SK-N-SH (cell line): ENCODE measurements at places on chromosomes 11 and 22. TPM values are rescaled to one million over a fixed set of nuclear protein-coding genes. Genes with fewer than 3 reads are reported as not detected.

DNA sequence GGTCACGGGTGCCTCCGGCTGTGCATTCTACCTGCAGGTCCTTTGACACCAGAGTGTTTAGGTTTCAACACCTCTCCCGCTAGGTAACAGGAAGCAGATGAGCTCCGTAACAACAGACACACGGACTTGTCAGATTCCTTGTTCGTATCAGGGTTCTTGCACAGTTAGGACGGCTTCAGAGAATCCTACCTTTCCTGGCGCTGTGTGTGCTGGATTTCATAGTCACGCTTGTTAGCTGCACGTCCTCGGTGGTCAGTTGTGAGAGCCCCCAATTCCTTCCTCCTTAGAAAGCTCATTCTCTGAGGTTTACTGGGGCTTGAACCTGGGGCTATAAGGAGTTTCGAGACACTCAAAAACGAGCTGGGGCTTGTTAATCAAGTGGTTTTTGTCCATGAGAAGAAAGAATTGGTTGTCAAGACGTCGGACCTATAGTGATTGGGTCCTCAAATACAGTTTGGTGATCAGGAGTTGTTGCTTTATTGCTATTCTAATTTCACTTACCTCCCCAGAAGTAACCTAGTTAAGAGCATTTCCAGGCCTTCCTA, 664 bp downstream of the DDB2 start:
- H3K4me1 ChIP-seq = peaks cover 27% of the 10 kb centered on the region; the same call in 1 of the 2 replicates
- H3K27me3 ChIP-seq = no peaks in the 10 kb centered on the region
- H3K4me3 ChIP-seq = peak overlapping the region; percentile 79
- DNase-seq = no peak

The KCNJ4 gene
- not detected in 2 replicates for polyA plus RNA-seq

GRCh38 chr11:66881451-66881835, 24.6 kb downstream of the LRFN4 start:
- peaks cover 57% of the 10 kb centered on the region; the same call in 1 of the 2 replicates for H3K4me1 ChIP-seq
- DNase-seq = no peak
- no peaks in the 10 kb centered on the region for H3K27me3 ChIP-seq

The DEUP1 gene
- not detected in 2 replicates for polyA plus RNA-seq

DNA sequence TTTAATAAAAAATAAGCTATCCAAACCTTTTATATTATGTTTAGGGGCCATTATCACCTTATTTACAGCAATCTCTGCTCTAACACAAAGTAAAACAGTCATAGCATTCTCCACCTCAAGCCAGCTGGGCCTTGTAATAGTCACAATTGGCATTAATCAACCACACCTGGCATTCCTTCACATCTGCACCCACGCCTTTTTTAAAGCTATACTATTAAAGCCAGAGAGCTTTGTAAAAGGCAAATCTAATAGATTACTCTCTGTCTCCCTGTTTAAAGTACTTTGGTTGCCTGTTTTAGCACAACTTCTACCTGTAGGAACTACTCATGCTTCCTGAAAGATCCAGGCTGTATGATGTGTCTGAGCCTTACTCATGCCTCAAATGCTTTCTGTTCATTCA, 113.1 kb downstream of the CSNK2A3 start:
- no peaks in the 10 kb centered on the region for H3K36me3 ChIP-seq
- no peak overlapping the region for H3K27ac ChIP-seq
- H3K27me3 ChIP-seq = no peaks in the 10 kb centered on the region
- no peak for DNase-seq
- no peak overlapping the region for H3K4me3 ChIP-seq
- no peaks in the 10 kb centered on the region for H3K4me1 ChIP-seq

DNA sequence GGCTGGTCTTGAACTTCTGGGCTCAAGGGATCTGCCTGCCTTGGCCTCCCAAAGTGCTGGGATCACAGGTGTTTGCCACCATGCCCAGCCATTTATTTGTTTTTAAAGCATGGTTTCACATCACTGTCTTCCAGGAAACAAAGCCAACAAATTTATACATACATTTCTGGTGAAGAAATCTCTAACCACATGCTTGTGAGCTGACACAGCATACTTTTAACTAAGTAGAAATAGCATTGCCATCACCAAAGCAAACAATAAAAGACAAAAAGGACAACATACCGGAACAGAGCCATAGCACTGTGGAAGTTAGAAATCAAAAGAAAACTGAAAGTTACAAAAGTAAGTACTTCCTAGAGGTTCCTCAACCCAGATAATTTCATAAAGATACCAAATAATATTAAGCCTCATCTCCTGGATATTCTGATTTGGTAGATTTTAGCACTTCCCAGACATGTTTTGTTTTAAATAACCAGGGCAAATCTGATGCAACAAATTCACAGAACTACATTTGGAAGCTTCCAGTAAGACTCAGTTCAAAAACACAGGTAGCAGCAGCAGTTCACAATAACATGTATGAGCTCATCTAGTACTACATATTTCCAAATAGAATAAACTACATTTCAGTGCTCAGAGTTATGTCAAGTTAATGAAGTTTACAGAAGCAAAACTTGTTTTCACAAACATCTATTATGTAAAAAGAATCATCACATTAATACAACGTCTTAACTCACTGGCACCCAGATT, 70.6 kb downstream of the RRAS2 start:
- H3K36me3 ChIP-seq = peaks cover 25% of the 10 kb centered on the region; the same call in 1 of the 2 replicates
- H3K27me3 ChIP-seq = no peaks in the 10 kb centered on the region

The SPINDOC gene
- 39.2 and 45.0 TPM in 2 replicates for polyA plus RNA-seq

DNA sequence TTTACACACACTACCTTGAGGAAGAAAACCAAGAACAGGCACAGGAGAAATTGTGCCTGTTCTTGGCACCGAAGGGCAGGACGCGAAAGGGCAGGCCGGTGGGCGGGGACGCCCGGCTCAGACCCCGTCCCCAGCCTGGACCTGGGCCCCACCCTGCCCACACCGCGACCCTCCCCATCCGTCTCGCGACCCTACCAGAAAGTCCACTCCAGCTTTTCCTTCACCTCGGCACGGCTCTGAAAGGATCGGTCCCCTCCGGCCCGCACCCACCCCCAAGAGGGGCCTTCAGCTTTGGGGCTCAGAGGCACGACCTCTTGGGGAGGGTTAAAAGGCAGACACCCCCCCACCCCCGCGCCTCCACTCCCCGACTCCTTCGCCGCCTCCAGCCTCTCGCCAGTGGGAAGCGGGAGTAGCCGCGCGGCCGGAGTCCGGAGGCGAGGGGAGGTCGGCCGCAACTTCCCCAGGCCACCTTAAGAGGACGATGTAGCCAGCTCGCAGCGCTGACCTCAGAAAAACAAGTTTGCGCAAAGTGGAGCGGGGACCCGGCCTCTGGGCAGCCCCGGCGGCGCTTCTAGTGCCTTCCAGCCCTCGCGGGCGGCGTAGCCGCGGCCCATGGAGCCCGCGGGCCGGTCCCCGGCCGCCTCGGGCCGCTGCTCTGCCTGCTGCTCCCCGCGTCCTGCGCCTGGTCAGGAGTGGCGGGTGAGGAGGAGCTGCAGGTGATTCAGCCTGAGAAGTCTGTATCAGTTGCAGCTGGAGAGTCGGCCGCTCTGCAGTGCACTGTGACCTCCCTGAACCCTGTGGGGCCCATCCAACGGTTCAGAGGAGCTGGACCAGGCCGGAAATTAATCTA, 4.4 kb downstream of the SEC14L6 start:
- H3K36me3 ChIP-seq = no peaks in the 10 kb centered on the region
- no peak overlapping the region for H3K4me3 ChIP-seq
- no peaks in the 10 kb centered on the region for H3K27me3 ChIP-seq
- no peak overlapping the region for H3K27ac ChIP-seq
- no peak for DNase-seq

DNA sequence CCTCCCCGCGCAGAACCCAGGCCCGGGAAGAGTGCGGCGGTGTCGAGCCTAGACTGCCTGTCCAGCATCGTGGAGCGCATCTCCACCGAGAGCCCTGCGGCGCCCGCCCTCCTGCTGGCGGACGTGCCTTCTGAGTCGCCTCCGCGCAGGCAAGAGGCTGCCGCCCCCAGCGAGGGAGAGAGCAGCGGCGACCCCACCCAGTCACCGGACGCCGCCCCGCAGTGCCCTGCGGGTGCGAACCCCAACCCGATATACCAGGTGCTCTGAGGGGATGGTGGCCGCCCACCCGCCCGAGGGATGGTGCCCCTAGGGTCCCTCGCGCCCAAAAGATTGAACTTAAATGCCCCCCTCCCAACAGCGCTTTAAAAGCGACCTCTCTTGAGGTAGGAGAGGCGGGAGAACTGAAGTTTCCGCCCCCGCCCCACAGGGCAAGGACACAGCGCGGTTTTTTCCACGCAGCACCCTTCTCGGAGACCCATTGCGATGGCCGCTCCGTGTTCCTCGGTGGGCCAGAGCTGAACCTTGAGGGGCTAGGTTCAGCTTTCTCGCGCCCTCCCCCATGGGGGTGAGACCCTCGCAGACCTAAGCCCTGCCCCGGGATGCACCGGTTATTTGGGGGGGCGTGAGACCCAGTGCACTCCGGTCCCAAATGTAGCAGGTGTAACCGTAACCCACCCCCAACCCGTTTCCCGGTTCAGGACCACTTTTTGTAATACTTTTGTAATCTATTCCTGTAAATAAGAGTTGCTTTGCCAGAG, 2.0 kb downstream of the MYOD1 start:
- no peaks in the 10 kb centered on the region for H3K36me3 ChIP-seq
- peak; percentile 62 for DNase-seq
- H3K27ac ChIP-seq = no peak overlapping the region

DNA sequence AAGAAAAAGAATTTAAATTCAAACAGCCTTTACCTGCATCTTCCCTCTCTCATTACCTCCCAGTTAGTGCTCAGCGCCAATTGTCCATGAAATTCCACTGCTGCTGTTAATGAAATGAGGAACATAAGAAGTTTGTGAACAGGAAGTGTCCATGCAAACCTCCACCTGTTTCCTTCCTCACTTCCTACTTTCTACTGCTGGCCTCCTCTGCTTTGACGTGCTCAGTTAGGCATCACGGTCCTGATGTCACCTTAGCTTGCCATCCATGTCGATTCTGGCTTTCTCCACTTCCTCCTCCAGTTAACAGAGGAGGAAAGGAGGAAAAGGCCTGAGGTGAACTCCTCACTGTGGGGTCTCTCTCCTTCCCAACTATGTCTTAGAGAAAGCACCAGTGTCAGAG, 26.9 kb upstream of the HTR3A start:
- no peak for DNase-seq
- H3K4me1 ChIP-seq = no peaks in the 10 kb centered on the region
- no peaks in the 10 kb centered on the region for H3K27me3 ChIP-seq
- no peak overlapping the region for H3K27ac ChIP-seq
- H3K36me3 ChIP-seq = no peaks in the 10 kb centered on the region

DNA sequence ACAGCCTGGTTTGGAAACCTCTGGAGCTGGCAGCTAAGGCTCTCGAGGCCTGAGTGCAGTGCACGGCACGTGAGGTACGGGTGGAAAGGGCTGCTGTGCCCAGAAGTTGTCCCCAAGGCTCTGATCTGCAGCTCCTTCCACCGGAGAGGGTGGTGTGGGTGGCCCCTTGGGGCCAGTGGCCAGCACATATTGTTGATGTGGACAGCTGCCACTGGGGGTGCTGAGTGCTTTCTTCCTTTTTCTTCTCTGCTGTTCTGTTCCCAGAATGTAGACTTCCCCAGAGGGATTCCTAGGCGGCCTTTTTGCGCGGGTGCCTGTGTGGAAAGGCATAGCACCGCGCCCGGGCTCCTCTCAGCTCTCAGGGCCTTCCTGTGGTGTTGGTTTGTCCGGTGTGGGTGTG, 1476.5 kb downstream of the TBC1D22A start:
- H3K4me3 ChIP-seq = no peak overlapping the region
- H3K4me1 ChIP-seq = no peaks in the 10 kb centered on the region
- no peaks in the 10 kb centered on the region for H3K36me3 ChIP-seq
- no peaks in the 10 kb centered on the region; the same call in 1 of the 2 replicates for H3K27me3 ChIP-seq
- H3K27ac ChIP-seq = no peak overlapping the region

- no peak overlapping the region for H3K4me3 ChIP-seq
- no peaks in the 10 kb centered on the region; the same call in 1 of the 2 replicates for H3K27me3 ChIP-seq
- no peaks in the 10 kb centered on the region for H3K36me3 ChIP-seq
- no peaks in the 10 kb centered on the region for H3K4me1 ChIP-seq
These were observed 40.1 kb upstream of the PRR5 start for GRCh38 chr22:44661659-44662569.

The OR8D1 gene
- not detected in 2 replicates for polyA plus RNA-seq

DNA sequence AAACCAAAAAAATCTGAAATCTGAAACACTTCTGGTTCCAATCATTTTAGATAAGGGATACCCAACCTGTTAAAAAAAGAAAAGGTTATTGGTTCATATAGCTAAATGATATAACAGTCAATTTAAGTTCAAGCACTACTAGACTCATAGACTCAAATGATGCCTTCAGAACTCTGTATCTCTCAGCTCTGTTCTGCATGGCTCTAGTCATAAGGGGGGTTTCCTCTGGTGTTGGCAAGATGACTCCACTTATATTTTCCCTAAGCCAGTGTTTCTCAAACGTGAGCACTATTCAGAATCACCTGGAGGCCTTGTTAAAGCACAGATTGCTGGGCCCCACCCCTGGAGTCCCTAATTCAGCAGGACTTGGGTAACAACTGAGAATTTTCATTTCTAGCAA, 11.5 kb upstream of the RRAS2 start:
- no peaks in the 10 kb centered on the region for H3K27me3 ChIP-seq
- peaks cover 15% of the 10 kb centered on the region; the same call in 1 of the 2 replicates for H3K4me1 ChIP-seq
- no peak for DNase-seq
- H3K27ac ChIP-seq = no peak overlapping the region

DNA sequence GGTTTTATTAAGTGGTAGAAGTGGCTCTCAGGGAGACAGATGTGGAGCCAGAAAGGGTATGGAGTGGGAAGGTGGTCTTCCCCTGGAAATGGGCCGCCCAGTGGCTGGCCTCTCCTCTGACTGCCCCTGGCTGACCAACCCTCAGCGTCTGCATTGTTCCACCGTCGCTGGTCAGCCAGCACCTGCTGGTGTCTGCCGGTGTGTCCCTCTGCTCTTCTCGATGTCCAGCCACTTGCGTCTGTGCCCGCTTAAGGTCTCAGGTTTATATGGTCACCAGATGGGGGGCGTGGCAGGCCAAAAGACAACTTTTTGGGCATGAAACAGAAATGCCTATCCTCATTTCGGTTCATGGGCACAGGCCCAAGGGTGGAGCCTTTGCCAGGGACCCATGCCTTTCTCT, 1221.5 kb downstream of the JRKL start:
- H3K27me3 ChIP-seq = no peaks in the 10 kb centered on the region
- no peak overlapping the region for H3K4me3 ChIP-seq
- no peak overlapping the region for H3K27ac ChIP-seq
- no peak for DNase-seq

DNA sequence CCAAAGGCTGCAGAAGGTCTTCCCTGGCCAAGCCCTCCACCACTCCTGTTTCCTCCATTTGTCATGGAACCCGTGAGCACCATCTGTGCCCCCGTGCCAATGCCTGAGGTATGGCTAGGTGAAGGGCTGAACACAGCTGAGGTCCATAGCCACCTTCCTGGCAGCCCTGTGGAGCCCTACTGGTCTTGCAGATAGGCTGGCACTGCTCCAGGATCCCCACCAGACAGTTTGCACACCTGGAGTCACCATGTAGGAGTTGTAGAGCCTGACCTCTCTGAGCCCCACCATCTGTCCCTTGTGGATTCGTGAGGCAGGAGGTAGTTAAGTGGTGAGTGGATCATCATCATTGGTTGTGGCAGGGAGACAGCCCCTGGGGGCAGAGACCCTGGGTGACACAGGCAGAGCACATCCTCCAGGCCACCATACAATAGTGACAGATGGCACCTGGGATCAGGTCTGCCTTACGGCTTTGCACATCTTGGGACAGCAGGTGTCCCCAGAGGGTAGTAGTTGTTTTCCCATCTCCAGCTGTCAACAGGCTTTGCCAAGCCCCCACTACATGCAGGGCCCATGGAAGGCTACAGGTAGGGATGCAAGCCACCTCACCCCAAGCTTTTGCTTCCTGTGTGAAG, 52.5 kb upstream of the SUSD2 start:
- H3K27me3 ChIP-seq = no peaks in the 10 kb centered on the region
- H3K36me3 ChIP-seq = peaks cover 16% of the 10 kb centered on the region; the same call in 1 of the 2 replicates
- no peaks in the 10 kb centered on the region for H3K4me1 ChIP-seq
- DNase-seq = no peak
- no peak overlapping the region for H3K4me3 ChIP-seq
